ENCODE measurements at places on chromosomes 6 and 20. TPM values are rescaled to one million over a fixed set of nuclear protein-coding genes. Genes with fewer than 3 reads are reported as not detected.

Gene PACRG
- not detected for total RNA-seq

- H3K36me3 ChIP-seq: no peaks in the 10 kb centered on the region
- no peak for DNase-seq
- no peak overlapping the region for H3K27ac ChIP-seq
- no peak overlapping the region for H3K4me3 ChIP-seq
Measured at GRCh38 chr6:116492331-116493067, 18.9 kb upstream of the CALHM5 start.

DNA sequence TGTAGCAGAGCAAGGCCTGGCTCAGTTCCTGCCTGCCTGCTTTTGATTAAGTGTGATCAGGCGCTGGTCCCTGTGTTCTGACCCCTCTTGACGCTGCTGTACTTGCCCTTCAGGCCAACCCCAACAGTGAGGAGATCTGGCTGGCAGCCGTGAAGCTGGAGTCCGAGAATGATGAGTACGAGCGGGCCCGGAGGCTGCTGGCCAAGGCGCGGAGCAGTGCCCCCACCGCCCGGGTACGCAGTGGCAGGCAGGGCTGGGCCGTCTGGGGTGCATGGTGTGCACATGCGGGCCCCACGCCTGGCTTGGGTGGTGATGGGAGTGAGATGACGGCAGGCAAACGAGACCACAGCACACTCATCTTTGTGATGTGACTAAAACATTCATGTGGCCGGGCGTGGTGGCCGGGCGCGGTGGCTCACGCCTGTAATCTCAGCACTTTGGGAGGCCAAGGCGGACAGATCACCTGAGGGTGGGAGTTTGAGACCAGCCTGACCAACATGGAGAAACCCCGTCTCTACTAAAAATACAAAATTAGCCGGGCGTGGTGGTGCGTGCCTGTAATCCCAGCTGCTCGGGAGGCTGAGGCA, 10.1 kb upstream of the C20orf204 start:
- DNase-seq: no peak
- no peaks in the 10 kb centered on the region for H3K4me1 ChIP-seq
- H3K27ac ChIP-seq: no peak overlapping the region
- no peak overlapping the region for H3K4me3 ChIP-seq
- H3K36me3 ChIP-seq: peaks cover 59% of the 10 kb centered on the region

Gene PFDN4
- 26.8 TPM for total RNA-seq

GRCh38 chr20:9078826-9079731, 10.2 kb downstream of the PLCB4 start:
- no peak for DNase-seq
- no peaks in the 10 kb centered on the region for H3K4me1 ChIP-seq
- no peaks in the 10 kb centered on the region for H3K36me3 ChIP-seq
- H3K4me3 ChIP-seq: no peak overlapping the region

GRCh38 chr20:34622821-34623451, 54.0 kb downstream of the PIGU start:
- no peaks in the 10 kb centered on the region for H3K27me3 ChIP-seq
- H3K36me3 ChIP-seq: peaks cover 34% of the 10 kb centered on the region
- no peak overlapping the region for H3K27ac ChIP-seq
- no peak for DNase-seq
- no peak overlapping the region for H3K4me3 ChIP-seq

GRCh38 chr6:99645986-99646385, 39.4 kb downstream of the PRDM13 start:
- H3K27me3 ChIP-seq: peaks cover 17% of the 10 kb centered on the region
- DNase-seq: no peak
- H3K4me3 ChIP-seq: no peak overlapping the region

GRCh38 chr6:62391358-62391757, 105.3 kb upstream of the KHDRBS2 start:
- no peaks in the 10 kb centered on the region for H3K27me3 ChIP-seq
- H3K36me3 ChIP-seq: no peaks in the 10 kb centered on the region
- no peak overlapping the region for H3K27ac ChIP-seq
- H3K4me3 ChIP-seq: no peak overlapping the region

DNA sequence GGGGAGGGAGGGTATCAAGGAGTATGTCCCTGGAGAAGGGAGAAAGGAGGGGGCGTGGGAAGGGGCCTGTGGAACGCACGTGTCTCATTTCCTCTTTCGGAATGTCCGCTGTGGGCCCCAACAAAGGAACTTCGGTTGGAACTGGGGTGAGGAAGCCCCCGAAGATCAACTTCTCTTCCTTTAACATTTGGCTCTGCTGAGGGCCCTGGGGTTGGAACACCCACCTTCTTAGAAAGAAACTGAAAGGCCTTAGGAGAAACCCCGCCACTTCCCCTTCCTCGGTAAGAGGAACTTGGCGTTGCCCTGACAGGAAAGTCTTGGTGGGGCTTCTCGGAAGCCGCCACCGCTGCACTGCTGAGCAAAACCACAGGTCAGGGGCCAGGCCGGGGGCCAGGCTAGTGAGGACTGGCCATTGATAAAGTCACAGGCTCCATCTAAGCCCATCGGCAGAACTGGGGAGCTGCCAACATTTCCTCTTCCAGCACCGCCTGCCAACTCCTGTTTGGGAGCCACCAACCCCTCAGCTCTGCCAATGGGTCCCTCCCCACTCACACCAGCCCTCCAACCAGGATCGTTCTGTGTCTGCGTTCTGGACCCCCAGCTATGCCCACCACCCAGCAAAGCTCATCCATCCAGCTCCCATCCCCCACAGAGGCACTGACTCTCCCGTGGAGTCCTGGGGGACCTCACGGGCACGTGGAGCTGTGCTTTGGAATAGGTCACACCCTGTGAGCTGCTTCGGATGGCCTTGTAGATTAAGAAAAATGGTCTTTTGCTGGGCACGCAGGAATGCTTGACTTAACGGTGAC, 44.8 kb downstream of the FGD2 start:
- peak overlapping the region; percentile 76 for H3K4me3 ChIP-seq
- peak; percentile 81 for DNase-seq
- H3K27ac ChIP-seq: peak overlapping the region; percentile 92
- peaks cover 7% of the 10 kb centered on the region for H3K36me3 ChIP-seq
- H3K4me1 ChIP-seq: peaks cover 86% of the 10 kb centered on the region

GRCh38 chr6:167528239-167528638, 203.4 kb downstream of the TTLL2 start:
- no peaks in the 10 kb centered on the region for H3K4me1 ChIP-seq
- no peak for DNase-seq
- no peaks in the 10 kb centered on the region for H3K36me3 ChIP-seq
- H3K27me3 ChIP-seq: peaks cover 2% of the 10 kb centered on the region
- no peak overlapping the region for H3K27ac ChIP-seq
- H3K4me3 ChIP-seq: no peak overlapping the region

Gene PAK5
- not detected for total RNA-seq

DNA sequence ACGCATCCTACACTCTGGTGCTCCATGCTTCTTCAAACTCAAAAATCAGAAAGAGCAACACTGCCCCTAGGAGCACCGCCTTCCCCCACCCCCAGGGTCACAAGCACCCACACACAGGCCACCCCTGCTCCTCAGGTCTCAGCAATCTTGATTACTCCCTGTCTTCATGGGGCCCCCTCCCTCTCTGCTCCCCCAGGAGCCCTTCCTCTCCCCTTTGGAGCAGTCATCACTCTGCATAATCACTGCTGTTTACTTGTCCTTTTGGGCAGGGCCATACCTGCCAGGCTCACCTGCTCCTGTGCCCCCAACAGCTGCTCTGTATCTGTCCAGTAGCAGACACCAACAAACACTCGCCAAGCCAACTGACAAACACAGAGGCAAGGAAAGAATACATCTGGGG, 7.6 kb upstream of the SYNDIG1 start:
- H3K4me1 ChIP-seq: no peaks in the 10 kb centered on the region
- no peak overlapping the region for H3K27ac ChIP-seq
- H3K27me3 ChIP-seq: peaks cover 7% of the 10 kb centered on the region
- no peaks in the 10 kb centered on the region for H3K36me3 ChIP-seq
- H3K4me3 ChIP-seq: no peak overlapping the region

Gene GHRH
- total RNA-seq: not detected

DNA sequence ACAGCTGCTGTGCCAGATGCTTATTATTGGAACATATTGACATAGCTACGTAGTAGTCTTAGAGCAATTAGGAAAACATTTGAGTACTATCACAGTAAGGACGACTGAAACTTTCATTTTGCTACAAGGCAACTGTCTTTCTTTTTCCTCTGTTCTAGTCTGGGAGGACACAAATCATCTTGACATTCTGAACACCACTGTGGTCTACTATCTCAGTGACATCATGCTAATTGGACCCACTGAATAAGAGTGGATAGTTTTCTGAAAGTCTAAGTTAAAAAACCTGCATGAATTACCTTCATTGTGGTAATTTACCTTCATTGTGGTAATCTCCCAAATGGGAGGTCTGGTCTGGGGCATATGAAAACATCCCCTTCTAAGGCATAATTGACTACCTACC, 163.3 kb upstream of the MOCS1 start:
- no peak overlapping the region for H3K27ac ChIP-seq
- no peaks in the 10 kb centered on the region for H3K36me3 ChIP-seq
- H3K4me3 ChIP-seq: no peak overlapping the region
- peaks cover 4% of the 10 kb centered on the region for H3K27me3 ChIP-seq

Gene VWA7
- total RNA-seq: 5.4 TPM

GRCh38 chr6:113909224-113909856, 52.2 kb downstream of the MARCKS start:
- H3K4me3 ChIP-seq: no peak overlapping the region
- H3K36me3 ChIP-seq: no peaks in the 10 kb centered on the region
- no peaks in the 10 kb centered on the region for H3K4me1 ChIP-seq
- DNase-seq: peak; percentile 20

Gene RIN2
- total RNA-seq: not detected

GRCh38 chr20:3163099-3164042, 3.7 kb upstream of the FASTKD5 start:
- H3K4me3 ChIP-seq: no peak overlapping the region
- peaks cover 9% of the 10 kb centered on the region for H3K36me3 ChIP-seq
- no peak overlapping the region for H3K27ac ChIP-seq
- H3K4me1 ChIP-seq: peaks cover 13% of the 10 kb centered on the region
- H3K27me3 ChIP-seq: peaks cover 6% of the 10 kb centered on the region

DNA sequence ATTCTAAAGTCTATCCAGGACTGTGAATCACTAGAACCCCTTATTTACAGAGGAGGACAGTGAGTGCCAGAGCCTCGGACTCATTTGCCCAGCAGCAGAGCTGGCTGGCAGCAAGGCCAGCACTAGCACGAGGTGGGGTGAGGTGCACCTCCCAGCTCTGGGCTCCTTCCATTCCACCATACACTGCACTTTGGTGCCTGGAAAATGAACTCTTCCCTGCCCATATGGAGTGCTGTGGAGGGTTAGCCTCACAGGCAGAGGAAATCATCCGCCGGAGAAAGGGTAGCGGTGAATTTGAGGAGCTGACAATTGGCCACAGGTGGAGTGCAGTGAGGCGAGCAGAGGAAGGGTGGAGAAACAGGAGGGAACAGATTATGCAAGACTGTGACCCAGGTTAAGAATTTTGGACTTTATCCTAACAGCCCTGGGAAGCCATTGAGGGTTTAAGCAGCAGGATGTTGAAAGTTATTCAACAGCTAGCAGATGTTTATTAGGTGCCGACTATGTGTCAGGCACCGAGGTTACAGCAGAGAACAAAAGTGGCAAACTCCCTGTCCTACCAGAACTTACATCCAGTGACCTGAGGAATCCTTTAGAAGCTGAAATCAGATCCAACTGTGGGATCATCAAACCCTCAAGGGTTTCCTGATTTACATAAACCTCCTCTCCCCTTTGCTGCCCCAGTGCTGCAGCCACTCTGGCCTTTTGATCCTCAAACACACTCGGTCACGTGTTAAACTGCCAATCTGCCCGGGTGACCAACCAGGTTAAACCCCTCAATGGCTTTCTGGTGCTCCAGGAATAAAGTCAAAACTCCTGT, 6.2 kb downstream of the TRIM26 start:
- DNase-seq: no peak
- H3K27me3 ChIP-seq: no peaks in the 10 kb centered on the region
- H3K4me3 ChIP-seq: no peak overlapping the region
- no peak overlapping the region for H3K27ac ChIP-seq
- peaks cover 33% of the 10 kb centered on the region for H3K36me3 ChIP-seq
- peaks cover 70% of the 10 kb centered on the region for H3K4me1 ChIP-seq

DNA sequence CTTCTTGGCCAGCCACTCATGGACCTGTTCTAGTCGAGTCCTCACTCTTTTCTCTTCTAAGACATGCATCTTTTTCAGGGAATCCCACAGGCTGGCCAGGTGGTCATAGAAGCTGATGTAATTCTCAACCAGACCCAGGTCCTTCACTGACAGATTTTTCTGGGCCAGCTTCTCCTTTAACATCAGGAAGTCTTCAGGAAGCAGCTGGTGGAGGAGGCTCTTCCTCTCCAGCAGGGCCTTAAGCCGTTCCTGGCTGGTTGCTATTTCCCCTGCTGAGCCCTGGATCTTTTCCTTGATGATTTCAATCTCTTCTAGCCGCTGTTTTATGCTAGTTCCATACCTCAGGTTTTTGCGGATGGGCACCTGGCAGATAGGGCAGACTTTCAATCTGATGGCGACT, 28.6 kb downstream of the DDX27 start:
- peak overlapping the region; percentile 39 for H3K27ac ChIP-seq
- no peaks in the 10 kb centered on the region for H3K27me3 ChIP-seq
- peaks cover 14% of the 10 kb centered on the region for H3K4me1 ChIP-seq
- peaks cover 58% of the 10 kb centered on the region for H3K36me3 ChIP-seq

DNA sequence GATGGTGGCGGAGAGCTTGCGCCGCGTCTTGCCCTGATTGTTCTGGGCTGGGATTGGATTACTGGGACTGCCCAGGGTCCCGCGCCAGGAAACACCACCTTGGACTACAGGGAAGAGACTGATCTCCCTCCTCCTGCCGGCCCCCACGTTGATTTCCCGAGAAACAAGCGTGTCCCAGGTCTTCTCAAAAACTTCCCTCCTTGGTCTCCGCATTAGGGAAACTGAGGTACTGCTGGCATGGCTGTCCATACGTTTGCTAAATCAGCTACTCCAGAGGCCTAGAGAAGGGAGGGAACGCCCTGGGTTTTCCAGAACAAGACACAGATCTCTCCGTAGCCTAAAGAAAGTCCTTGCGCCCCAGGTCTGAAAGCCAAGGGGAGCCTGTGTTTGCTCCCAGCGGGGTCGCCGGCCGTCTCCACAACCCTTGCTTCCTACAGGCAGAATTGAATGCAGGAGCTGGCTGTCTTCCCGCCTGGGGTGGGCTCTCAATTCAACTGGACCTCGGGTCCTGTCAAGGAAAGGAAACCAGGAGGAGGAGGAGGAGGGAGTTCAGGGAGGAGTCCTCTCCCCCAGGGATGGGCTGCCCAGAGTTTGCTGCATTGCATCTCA, 29.2 kb downstream of the TFAP2A start:
- H3K27me3 ChIP-seq: peaks cover 89% of the 10 kb centered on the region
- H3K36me3 ChIP-seq: peaks cover 20% of the 10 kb centered on the region
- DNase-seq: no peak
- no peak overlapping the region for H3K4me3 ChIP-seq
- H3K4me1 ChIP-seq: peaks cover 8% of the 10 kb centered on the region

DNA sequence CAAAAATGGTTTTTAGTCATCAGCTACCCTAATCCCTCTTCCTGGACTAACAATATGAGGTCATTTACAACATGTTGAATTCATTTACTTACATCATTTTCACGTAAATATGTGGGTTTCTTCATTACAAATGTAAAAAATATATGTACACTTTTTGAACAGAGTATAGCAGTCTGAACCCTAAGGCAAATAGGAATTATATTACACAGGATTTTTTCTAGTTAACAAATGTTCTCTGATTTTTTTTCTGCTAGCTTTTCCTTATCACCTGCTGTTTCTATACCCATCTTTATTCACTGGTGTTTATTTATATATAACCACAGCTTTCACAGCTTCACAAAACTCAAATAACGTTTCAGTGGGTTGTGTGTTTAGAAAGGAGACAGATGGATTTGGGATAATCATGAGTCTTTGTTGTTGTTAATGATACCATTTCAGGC, 21.0 kb upstream of the CD2AP start:
- no peak overlapping the region for H3K4me3 ChIP-seq
- no peak for DNase-seq
- H3K27ac ChIP-seq: no peak overlapping the region
- H3K27me3 ChIP-seq: peaks cover 4% of the 10 kb centered on the region
- H3K36me3 ChIP-seq: no peaks in the 10 kb centered on the region
- H3K4me1 ChIP-seq: peaks cover 6% of the 10 kb centered on the region
